ENCODE measurements at places on chromosomes 1 and 21. TPM values are rescaled to one million over a fixed set of nuclear protein-coding genes. Genes with fewer than 3 reads are reported as not detected.

Gene AMY2B
- total RNA-seq = 6.3 TPM

Gene EPHX1
- total RNA-seq = 23.6 TPM

Gene CGN
- 23.6 TPM for total RNA-seq

Gene SNAPIN
- total RNA-seq = 65.0 TPM

Gene TMEM269
- 0.04 TPM for total RNA-seq

Gene KRTAP12-2
- not detected for total RNA-seq

Gene OLIG1
- not detected for total RNA-seq

Gene TSPEAR
- total RNA-seq = not detected

Gene TMEM183A
- total RNA-seq = 83.2 TPM

Gene GPR25
- total RNA-seq = not detected

Gene FAM110D
- 0.79 TPM for total RNA-seq

Gene TCHHL1
- total RNA-seq = not detected

Gene LCE2A
- not detected for total RNA-seq

Gene GPR37L1
- 0.04 TPM for total RNA-seq

Gene RGS1
- total RNA-seq = not detected

Gene OR2T29
- total RNA-seq = not detected

Gene MYCL
- 8.2 TPM for total RNA-seq

Gene OSCP1
- total RNA-seq = 11.3 TPM

Gene ANKRD34A
- total RNA-seq = not detected

Gene LRRN2
- 7.6 TPM for total RNA-seq

Gene RXRG
- not detected for total RNA-seq

Gene STYXL2
- total RNA-seq = not detected

Gene PAPPA2
- 6.9 TPM for total RNA-seq

Gene ANKRD35
- total RNA-seq = not detected

Gene AP4B1
- total RNA-seq = 9.2 TPM

Gene SPOCD1
- 29.4 TPM for total RNA-seq

Gene TMEM52
- total RNA-seq = 0.92 TPM

Gene BRDT
- total RNA-seq = not detected

Gene KRTAP19-1
- not detected for total RNA-seq

Gene CPLANE2
- total RNA-seq = 3.5 TPM

Gene TTC22
- total RNA-seq = 5.3 TPM

Gene PKLR
- total RNA-seq = not detected

Gene GBP6
- total RNA-seq = 0.21 TPM

Gene TNFRSF9
- total RNA-seq = 4.6 TPM

Gene AMY1B
- not detected for total RNA-seq

Gene SLAMF7
- 0.08 TPM for total RNA-seq

Gene TFB2M
- total RNA-seq = 19.8 TPM

Gene C4BPA
- not detected for total RNA-seq

Gene IVL
- total RNA-seq = 1.2 TPM

Gene VTCN1
- total RNA-seq = 0.29 TPM

Gene PPFIA4
- total RNA-seq = 0.13 TPM

Gene POU2F1
- 9.8 TPM for total RNA-seq

Gene CTSE
- total RNA-seq = not detected

Gene PLA2G2A
- not detected for total RNA-seq

Gene WDR64
- total RNA-seq = not detected

Gene NPHS2
- 2.5 TPM for total RNA-seq

Gene TNNT2
- total RNA-seq = 0.89 TPM

Gene CA14
- total RNA-seq = not detected

Gene CAMK2N1
- total RNA-seq = 42.6 TPM

Gene NES
- total RNA-seq = 76.8 TPM

Gene C1orf167
- not detected for total RNA-seq

Gene TSPAN2
- total RNA-seq = 7.8 TPM

Gene KLF17
- total RNA-seq = not detected

Gene FCER1G
- not detected for total RNA-seq
